ENCODE measurements at places on chromosomes 1 and 21.

DNA sequence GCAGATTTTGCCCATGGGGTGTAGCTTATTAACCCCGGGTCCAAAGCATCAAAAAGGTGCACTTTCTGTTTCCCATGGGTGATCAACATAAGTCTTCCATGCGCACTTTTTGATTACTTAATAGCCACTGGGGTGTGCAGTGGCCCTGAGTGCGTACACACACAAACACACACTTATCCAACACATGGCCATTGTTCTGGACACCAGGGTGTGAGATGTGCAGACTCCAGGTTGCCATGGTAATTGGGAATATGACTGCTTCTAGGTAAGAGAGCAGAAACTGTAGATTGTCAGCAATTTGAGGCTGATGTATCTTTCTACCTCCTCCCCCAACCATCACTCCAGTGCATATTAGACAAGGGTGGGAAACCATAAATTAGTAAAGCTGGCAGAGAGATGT is 68.8 kb downstream of the MAB21L3 start:
- no peak for DNase-seq

DNA sequence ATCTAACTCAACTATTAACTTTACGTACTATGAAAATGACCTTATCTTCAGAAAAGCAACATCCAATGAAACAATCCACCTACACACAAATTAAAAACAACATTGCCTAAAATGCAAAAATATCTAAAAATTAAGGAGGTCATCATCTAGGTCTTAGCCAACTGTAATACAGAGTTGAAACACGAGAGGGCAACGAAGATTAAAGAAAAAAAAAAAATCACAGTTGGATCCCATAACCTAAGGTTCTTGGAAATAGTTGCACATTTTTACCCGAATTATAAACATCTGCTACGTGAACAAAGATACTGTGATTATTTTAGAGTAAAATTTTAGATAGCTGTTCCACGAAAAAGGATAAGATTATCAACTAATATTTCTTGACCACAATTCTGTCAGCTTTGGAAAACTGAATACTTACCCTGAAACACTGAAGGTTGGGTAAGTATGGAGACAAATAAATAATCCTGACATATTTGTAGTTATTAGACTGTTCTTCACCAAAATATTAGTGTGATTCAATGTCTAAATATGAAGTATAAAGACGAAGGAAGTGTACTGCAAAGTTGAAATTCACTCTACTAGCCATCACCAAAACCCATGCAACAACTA is 88.0 kb upstream of the AK4 start:
- no peak for DNase-seq

- no peak for DNase-seq
Observed at GRCh38 chr1:236168716-236169429, 26.5 kb downstream of the GPR137B start.

- no peak for DNase-seq
Observed at GRCh38 chr1:50342525-50342924, 80.7 kb downstream of the DMRTA2 start.

DNA sequence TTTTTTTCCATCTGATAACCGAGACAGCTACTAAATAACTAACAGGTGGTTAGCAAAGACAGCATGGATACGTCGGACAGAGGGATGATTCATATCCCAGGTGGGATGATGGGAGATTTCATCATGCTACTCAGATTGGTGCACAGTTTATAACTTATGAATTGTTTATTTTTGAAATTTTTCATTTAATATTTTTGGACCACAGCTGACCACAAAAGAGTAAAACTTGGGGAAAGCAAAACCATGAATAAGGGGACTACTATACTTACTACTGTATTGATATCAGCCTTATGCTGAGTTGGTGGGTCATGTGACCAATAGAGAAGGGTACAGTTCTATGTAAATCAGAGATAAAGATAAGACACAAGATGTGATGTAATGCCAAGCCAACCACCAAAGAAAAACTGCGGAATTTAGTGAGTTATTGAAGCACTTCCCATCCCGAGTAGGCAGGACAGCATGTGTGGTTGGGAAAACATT is 248.1 kb upstream of the C1orf105 start:
- no peak for DNase-seq

GRCh38 chr1:178037510-178038253 is 56.2 kb upstream of the RASAL2 start:
- no peak for DNase-seq

DNA sequence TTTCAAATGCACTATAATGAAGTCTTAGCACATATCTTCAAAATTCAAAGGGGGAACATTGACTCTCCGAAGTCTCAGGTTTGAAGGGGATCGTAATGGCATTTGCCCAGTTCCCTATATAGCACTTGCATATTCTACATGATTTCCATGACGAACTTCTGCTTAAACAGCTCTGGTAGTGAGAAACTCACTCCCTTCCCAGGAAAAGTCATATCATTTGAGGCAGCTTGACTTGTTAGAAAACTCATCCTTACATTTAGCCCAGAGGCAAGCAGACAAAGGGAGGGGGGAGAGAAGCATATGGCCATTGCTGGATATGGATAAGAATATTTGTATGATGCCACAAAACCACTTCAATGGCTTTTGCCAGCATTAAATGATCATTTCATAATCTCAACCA is 27.0 kb upstream of the TTLL7 start:
- no peak for DNase-seq

DNA sequence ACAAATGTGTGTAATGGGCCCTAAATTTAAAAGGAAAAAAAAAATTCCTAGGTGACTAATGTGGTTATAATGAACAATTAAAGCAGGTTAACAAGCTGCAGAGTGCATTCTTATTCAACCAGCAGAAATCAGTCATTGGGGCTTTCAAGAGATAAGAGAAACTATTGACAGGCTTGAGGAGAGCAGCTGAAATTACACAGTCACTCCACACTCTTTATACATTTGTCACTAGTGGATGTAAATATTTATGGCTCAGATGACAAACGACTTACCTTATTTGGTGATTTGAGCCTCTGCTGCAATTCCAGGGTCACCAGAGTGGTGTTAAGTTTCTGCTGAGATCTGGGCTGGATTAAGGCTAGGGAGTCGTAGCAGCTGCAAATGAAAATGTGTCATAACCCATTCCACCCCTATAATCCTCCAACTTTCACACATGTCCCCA is 896.3 kb downstream of the TTLL7 start:
- no peak for DNase-seq

DNA sequence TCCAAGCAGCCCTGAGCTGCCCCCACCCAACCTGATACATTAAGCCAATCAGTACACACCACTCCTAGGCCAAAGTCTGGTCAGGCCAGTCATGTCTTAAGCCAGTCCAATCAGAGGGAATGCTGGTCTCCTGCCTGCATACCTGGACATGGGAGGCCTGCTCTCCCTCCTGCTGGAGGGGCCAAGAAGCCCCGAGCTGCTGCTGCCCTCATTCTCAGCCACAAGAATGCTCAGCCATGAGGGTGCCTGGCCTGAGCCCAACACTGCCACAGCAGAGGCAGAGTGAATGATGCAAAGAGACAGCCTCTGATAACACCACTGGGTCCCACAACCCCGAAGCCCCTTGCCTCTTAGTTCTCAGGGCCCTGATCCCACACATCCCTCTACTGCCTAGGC is 23.0 kb downstream of the CHD5 start:
- no peak for DNase-seq

DNA sequence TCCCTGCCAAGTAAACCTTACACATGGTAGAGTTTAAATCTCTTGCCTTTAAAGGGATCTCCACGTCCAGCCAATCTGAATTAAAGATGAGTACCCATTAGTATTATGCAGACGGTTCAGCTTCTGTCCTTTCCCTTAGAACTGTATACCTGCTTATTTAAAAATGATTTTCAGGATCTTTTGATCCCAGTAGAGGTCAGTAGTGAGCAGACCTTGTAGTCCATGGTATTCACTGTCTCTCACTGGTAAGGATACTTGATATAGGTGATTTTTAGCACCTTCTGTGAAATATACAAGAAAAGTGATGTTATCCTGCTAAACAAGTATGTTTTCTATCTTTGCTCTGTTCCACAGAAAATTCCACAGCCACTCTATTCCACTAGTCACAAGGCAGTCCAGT is 1211.6 kb upstream of the ADGRL4 start:
- no peak for DNase-seq

DNA sequence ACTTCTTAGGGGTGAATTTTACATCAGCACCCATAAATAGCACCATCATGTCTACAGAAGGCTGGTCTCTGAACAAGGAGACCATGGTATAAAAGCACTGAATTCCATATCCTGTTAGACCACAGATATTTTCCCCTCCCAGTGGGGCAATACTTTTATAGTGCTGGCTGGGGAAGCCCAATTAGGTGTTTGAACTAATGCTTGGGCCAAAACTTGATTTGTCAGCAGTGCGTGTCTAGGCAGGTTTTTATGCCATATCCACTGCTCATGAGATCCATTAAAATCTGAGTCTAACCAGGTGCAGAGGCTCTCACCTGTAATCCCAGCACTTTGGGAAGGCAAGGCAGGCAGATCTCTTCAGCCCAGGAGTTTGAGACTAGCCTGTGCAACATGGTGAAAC is 623.0 kb downstream of the NPHP4 start:
- DNase-seq, result no peak

DNA sequence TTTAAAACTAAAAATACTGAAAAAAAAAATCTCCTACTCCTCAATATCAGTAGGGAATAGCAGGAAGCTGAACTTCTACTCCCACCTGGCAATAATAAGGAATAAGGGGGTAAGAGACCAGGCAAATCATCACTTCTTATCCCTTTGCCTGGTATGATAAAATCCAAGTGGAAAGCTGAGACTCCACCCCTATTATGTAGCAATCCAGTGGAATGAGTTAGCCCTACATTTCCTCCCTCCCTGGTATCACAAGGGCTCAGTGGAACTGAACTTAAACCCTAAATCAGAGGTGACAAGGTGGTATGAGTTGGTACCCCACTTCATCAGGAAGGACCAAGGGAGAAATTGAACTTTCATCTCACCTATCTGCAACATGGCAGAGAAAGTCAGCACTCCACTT is 25.7 kb downstream of the TRIM33 start:
- DNase-seq, result no peak

DNA sequence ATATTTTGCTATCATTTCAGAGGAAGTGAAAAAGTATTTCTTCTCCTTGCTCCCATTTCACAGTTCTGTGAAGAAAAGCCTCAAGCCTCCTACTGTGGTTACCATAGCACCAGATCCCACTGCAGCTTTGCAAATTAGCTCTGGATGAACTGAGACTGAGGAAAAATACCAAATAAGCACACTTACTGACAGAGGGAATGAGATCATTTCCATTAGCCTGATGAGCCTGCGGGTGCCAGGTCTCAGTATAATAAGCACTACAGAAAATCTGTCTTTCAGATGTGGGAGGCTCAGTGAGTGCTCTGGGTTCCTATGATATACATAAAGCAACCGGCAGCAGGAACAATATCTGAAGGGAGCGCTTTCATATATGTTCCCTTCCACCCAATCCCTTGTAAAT is 21.4 kb downstream of the XKR8 start:
- DNase-seq, result no peak

DNA sequence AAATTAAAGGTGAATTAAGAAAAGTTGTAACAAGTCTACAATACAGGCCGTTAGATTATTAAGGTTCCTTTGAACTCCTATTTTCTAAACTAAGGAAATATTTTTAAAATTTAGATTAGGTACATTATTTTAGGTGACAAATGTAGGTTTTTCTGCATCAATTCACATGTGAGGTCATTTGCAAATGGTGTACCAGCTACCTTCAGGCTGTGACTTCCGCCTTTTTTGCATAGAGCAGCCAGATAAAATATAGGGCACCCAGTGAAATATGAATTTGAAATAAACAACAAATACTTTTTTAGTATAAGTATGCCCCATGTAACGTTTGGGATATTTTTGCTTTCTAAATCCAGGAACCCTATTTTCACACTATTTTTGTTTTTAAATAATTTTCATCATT is 544.0 kb downstream of the LMO4 start:
- DNase-seq, result no peak

DNA sequence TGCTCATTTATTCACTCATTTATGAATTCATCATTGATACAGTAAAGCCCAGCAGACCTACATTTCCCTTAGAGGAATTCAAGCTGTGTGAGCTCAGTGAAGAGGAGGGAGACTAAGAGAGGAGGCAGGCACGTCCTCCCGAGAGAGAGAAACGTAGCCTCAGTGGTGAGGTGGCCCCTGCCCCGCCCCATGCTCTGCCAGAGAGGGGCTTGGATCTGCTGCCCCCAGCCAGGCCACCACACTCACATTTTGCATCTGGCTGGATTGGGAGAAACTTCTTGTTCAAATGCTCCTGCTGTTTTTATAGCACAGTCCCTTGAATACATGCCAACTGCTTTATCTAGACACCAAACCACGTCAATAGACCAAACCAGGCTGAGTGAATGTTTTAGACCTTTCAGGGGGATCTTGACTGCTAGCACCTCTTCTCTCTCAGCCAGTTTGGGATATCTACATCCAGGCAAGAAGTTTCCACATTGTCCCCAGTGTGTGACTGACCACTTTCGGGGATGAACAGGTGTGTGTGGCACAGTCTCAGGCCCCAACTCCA is 67.7 kb upstream of the AJAP1 start:
- no peak for DNase-seq

DNA sequence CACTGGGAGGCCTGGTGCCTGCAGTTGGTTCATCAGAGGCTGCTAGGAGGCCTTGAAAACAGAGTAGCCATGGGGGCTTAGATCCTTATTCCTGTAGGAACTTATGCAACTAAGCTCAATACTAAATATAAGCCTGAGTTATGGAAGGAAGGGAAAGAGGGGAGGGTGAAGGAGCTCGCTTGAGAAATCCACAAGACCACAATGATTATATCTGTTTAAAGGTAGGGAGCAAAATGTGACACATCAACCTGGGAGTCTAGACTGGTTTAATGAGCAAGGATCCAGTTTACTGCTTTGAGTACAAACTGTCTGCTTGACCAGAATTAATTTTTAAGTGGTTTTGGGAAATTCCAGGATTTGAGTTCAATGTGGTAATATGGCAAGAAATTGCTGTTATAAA is 20.4 kb upstream of the ANGPTL7 start:
- DNase-seq, result no peak
